ENCODE measurements at places on chromosomes 11 and 22. TPM values are rescaled to one million over a fixed set of nuclear protein-coding genes. Genes with fewer than 3 reads are reported as not detected.

- no peak for DNase-seq
These were observed 52.0 kb downstream of the CBL start for GRCh38 chr11:119258180-119258579.

DNA sequence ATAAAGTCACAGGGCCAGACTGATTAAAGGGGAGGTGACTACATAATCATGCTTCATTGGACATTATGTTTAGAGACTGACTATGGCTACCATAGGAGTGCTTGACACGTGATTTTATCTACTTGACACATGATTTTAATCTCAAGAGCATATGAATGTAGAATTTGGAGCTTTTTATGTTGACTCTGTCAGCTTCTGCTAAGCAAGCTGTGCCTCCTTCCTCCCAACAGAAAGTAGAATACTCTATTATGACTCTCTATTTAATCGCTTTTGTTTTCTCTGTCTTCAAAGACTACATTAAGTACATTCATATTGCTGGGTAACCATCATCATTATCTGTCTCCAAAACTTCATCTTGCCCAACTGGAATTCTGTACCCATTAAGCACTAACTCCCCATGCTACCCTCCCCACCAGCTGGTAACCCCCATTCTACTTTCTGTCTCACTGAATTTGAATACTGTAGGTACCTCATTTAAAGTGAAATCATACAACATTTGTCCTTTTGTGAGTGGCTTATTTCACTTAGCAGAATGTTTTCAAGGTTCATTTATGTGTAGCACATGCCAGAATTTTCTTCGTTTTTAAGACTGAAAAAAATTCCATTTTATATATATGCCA lies 24.7 kb upstream of the ANGPTL5 start:
- no peak for DNase-seq

MS4A6E gene
- total RNA-seq = not detected

- DNase-seq = no peak
These were observed 23.7 kb upstream of the CTR9 start for GRCh38 chr11:10727146-10727851.

DNA sequence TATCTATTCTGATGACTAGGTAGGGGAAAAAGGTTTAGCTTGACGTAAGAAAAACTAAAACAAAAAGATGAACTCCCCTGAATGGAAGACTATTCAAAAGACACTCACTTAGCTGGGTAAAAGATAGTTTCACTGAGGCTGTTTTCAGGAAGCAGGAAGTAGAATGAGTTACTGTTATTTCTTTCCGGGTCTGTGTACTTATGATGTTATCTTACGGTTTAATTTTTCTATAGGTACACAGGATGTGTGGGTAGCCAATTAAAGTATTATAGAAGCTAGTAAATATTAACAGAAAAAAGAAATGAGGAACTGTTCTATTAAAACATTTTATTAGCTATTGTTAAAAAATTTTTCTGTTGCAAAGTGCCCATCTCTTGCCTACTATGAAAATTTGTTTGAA lies 45.8 kb upstream of the MMP7 start:
- no peak for DNase-seq

CASP5 gene
- not detected for total RNA-seq

DNA sequence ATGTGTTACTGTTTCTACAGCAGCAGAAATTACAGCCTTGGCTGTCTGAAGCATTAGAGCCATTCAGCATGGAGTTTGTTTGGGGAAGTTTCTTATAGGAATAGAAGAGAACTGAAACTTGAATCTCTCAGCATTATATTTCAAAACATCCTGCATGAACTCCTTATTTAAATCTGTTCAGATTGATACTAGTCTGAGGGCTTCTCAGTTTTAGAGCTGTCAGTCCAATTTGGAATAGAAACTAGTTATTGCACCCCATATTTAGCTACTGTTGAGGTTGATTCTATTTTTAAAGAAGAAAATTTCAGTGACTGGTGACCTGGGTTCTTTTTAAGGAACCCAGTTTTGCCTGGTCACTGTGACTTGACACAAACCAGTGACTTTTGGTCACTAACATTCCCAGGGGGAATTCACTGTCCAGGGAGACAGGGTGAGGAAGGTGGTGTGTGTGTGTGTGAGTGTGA lies 126.0 kb upstream of the TTC12 start:
- no peak for DNase-seq

GRCh38 chr11:76810151-76810853 lies 27.1 kb downstream of the TSKU start:
- no peak for DNase-seq

RASD2 gene
- total RNA-seq = 1.4 TPM

DNA sequence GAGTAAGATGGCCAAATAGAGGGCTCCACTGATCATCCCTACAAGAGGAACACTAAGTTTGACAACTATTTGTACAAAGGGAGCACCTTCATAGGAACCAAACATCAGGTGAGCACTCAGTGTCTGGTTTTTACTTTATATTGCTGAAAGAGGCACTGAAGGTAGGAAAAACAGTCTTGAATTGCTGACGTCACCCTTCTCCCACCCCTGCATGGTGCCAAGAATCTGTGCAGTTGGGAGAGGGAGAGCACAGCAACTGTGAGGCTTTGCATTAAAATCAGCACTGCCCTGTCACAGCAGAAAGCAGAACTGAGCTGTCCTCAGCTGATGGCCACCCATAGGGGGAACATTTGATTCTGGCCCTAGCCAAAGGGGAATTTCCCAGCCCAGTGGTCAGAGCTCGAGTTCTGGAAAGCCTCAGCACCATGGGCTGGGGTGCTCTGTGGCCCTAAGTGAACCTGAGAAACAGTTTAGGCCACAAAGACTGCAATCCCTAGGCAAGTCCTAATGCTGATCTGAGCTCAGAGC lies 37.9 kb downstream of the PIWIL3 start:
- no peak for DNase-seq

DNA sequence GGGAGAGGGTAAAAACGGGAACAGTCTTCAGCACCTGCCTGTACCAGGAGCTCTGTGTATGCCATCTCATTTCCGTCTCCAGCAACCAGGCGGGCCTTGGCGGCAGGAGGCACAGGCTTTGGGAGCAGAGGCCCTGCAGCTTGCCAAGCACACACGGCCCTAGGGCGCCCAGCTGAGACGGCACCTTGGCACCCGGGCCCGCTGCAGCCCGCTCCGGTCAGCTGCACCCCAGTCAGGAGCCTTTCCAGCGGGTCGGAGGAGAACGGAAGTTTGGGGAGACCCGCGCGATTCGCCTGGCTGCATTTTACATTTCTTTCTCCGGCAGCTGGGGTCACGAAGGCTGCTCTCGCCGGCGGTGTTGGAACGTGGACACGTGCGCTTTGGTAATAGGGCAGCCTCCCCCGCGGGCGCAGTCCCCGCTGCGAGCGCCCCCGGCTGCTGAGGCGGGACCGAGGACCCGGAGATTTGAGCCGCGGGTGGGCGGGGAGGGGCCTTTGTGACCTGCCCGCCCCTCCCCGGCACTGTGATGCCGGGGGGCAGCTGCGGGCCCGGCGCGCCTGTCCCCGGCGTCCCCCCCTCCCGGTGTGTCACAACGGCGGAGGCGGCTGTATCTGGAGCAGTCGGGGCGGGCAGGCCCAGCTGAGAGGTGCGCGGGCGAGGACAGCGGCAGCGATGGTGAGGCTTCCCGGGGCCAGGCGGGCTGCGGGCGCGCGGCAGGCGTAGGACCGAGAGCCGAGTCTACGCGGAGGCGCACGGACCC lies at the start of gene TUBA8:
TUBA8 (plus strand) TSS at position 616 of the 760 bp plus-strand sequence; CDS start at position 673, 57 bp downstream.
- DNase-seq = no peak
